ENCODE measurements at places on chromosomes 1 and 21.
A peak's percentile ranks its signal among the peaks of the same experiment; 100 is the strongest.

GRCh38 chr1:157975228-157975950 lies 18.1 kb upstream of the KIRREL1 start:
- DNase-seq, result no peak

GRCh38 chr1:181100015-181100905 lies 11.8 kb downstream of the IER5 start:
- DNase-seq, result no peak

- DNase-seq, result no peak
These were observed 3.1 kb downstream of the KCNA10 start for GRCh38 chr1:110515891-110516290.

DNA sequence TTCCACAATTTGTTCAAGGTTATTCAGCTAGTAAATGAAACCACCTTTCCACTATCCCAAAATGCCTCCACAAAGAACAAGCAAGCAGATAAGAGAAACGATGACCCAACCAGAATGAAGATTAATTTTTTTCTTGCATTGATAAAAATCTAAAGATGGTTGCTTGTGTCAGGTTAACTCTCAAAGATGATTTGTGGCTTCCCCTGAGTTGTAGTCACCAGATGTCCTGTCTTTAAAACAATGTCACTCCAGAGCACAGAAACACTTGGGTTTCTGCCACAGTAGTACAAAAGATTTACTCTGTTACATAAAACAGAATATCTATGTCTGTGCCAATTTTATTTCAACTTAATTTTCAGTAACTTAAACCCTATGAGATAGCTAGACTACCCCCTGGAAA lies 11.4 kb upstream of the CCDC17 start:
- no peak for DNase-seq

- DNase-seq, result peak; percentile 80
These were observed 76.6 kb downstream of the NDUFS5 start for GRCh38 chr1:39102537-39103327.

- peak; percentile 95 for DNase-seq
These were observed 93.8 kb downstream of the LAMC2 start for GRCh38 chr1:183279835-183280234.

GRCh38 chr1:187469836-187470235 lies 641.1 kb downstream of the PLA2G4A start:
- no peak for DNase-seq

GRCh38 chr1:24493785-24494184 lies 8.9 kb upstream of the RCAN3 start:
- DNase-seq, result no peak

- DNase-seq, result no peak
These were observed 349.7 kb upstream of the C1orf87 start for GRCh38 chr1:60423146-60423780.

GRCh38 chr21:25115021-25115420 lies 492.3 kb downstream of the MRPL39 start:
- no peak for DNase-seq

- no peak for DNase-seq
These were observed 112.4 kb downstream of the TBX19 start for GRCh38 chr1:168392958-168393549.

GRCh38 chr1:169894424-169895145 lies 889 bp upstream of the SCYL3 start:
- no peak for DNase-seq

DNA sequence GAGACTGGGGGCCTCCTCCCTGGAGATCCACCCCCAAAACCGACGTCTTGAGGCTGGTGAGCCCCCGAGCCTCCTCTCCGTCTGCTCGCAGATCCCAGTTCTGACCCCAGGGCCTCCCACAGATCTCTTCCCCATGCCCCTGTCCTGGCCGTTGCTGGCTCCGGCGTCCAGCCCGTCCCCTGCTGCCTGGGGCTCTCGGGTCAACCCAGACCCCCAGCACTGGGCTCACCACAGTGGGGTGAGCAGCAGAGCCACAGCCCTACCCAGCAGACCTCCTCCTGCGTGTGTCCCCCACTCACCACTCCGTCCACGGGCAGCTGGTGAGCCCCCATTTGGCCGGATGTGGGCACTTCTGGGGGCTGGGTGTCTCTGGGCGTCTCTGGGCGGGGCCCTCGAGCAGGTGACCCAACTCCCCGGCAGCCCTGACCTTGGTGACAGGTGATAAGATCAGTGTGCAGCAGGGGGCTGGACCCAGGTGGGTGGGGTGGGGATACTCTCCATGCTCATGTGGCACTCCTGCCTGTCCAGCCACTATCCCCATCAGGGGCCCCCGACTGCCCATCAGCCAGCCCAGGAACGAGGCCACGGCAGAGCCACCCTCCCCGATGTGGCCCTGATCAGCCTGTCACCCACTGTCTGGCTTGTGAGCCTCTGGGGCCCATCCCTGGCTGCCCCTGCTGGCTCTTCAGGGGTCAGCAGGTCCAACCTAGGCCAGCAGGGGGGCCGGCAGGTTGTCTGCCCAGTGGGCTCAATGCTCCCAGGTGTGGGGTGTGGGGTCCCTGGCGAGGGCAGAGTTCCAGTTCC lies 709 bp downstream of the TNFRSF14 start:
- no peak for DNase-seq

- no peak for DNase-seq
These were observed 87.0 kb upstream of the VAMP3 start for GRCh38 chr1:7684132-7684531.

- DNase-seq, result peak; percentile 38
These were observed 94.3 kb downstream of the VAV3 start for GRCh38 chr1:107870696-107871095.

DNA sequence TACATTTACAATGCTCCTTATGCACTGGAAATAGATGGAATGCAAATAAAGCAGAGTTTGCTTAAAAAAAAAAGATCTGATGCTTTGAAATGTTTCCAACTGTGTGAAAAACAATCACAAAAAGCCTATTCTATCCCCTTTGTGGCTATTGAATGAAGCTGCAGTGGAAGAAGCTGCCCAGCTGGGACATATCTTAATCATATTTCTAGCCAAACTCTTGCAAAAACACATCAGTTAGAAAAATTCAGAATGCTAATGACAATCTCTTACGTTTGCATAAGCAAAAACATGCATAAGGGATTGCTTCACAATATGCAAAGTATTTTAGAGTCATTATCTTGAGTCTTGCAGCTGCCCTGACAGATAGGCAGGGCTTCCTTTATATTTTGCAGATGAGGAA lies 526.4 kb upstream of the USP24 start:
- DNase-seq, result peak; percentile 97

- no peak for DNase-seq
These were observed 315.0 kb upstream of the NRIP1 start for GRCh38 chr21:15379776-15380175.

- no peak for DNase-seq
These were observed 56.2 kb upstream of the COL18A1 start for GRCh38 chr21:45348591-45349327.

DNA sequence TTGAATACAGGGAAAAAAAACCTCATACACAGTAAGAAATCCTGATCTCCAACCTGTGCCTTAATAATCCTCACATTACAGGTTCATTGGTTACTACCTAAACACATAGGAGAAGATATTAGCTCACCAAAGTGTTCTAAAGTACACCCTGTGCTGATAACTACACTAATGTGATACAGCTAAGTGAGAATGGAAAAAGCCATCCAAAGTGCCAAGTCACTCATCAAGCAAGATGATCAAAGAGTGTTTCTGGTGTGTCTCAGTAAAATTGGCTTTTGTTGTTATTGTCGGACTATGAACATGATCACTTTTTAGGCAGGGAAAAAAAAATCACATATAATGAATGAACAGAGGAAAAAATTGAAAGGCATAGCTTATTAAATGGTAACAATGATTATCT lies 31.4 kb downstream of the EPS15 start:
- no peak for DNase-seq

DNA sequence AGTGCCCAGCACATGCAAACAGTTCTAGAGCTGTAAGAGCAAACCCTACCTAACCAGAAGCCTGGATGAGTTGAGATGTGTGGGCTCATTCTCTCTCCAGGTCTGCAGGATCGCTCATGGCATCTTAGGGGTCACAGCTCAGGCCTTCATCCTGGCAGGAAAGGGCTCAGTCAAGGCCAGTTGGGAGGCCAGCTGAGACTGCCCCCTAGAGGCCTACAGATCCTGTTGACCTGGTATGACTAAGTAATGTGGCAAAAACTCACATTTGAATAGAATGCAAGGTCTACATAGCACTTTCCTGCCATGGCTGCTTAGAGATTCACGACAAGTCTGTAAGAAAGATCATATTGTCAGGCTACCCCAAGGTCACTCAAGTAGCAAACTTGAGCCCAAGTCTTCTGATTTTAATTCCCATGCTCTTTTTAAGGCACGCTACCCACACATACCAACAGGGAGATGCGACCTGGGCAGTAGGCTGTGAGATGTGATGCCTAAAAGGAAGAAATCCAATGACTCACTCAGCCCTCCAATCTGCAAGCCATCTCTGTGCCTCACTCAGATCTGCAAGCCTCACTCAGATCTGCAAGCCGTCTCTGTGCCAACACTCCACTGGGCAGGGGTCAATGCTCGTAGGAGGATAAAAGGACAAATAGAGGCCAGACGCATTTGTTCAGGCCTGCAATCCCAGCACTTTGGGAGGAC lies 5.1 kb upstream of the CAPN8 start:
- no peak for DNase-seq

- DNase-seq, result no peak
These were observed 48.8 kb downstream of the H3-3A start for GRCh38 chr1:226111098-226111882.

- peak; percentile 85 for DNase-seq
These were observed 72.8 kb downstream of the ETS2 start for GRCh38 chr21:38878379-38879179.

DNA sequence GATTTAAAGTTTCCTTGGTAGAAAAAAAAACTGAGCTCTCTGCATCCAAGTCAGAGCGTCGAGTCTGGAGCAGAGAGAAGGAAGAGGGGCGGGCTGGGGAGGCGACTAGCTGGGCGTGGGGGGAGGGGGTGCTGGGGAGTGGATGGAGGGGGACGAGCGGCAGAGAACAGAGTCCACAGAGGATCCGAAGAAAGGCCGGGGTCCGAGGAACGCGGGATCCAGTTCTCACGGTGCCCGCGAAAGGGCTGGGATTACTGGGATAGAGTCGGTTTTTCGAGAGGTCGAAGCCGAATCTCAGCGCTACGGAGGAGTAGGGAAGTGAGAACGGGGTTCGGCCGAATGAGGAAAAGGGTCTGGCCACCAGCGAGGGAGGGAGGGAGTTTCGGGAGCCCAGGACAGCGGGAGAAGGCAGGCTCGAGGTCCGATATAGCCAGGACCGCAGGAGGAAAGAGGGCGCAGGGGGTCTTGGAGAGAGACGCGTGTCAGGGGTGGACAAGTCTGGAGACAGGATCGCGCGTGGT lies 665 bp downstream of the DAB1 start:
- no peak for DNase-seq

DNA sequence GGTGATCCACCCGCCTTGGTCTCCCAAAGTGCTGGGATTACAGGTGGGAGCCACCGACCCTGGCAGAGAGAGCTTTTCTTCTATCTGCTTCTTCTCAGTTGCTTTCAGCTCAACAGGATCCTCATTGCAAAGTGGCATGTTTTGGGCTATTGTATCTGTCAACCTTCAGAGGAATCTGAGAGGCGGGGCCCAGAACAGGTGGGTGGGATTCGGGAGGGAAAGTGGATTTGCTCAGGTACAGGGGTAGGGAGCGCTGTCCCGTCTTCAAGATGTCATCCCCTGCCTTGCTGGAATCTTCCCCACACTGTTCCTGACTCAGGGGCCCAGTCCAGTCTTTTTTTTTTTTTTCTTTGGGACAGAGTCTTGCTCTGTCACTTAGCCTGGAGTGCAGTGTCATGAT lies 26.9 kb upstream of the RCC2 start:
- DNase-seq, result no peak

DNA sequence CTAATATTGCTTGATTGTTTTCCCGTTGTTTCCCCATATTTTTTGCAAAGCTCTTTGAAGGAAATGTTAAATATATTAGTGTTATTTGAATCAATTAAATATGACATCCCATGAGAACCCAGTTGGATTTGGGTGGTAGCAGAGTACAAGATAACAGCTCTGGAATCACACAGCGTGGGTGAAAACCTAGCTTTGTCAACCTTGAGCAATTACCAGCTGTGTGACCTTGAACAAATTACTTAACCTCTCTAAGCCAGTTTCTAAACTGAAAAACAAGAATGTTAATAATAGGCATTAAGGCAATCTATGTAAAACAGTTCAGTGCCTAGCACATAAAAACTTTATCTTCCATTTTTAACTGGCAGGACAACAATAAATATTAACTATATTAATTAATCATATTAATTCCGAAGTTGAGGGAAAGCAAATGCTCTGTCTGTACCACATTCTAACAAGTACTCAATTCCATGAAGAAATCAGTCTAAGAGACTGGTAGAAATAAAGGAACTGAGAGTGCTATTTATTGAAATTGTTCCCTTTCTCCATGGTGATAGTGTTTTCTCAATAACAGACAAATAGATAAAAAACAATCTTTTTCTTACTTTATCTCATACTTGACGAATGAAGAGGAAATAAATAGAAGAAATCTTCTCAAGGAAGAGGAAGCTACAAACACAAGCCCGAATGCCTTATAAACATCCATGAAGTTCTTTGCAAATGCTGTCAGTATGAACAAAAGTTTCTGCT lies 27.0 kb downstream of the DNASE2B start:
- DNase-seq, result no peak

DNA sequence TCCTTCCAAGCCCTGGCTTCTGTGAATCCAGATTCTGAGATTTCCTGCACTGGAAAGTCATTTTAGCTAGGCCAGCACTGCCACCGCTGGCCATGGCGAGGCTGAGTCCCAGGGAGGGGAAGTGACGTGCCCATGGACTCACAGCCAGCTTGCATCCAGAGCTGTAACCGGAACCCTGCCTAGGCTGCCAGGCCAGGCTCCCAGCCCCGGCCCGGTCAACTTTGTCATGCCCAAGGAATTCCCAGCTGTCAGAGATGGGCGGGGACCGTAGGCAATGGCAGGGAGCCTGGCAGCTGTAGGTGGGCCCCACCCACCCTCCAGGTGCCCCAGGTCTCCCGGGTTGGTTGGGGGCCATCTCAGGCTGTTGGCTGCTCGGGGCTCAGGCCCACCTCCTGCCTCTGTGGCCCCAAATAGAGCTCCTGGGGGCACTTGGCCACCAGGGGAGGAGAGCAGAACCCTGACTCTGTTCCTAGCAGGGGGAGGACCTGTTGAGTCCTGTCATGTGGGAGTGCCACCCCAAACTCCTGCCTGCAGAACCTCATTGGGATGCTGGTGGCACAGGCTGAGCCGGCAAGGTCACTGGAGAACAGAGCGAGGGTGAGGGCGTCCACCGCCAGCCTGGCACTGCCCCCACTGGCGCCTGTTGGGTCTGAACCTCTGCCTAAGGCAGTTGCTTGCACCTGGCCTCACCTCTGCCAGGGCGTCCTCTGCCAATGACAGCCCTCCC lies 57.8 kb downstream of the FOXO6 start:
- DNase-seq, result peak; percentile 91

Data from fibroblast of gingiva (primary cell).